ENCODE measurements at places on chromosomes 2 and 18.

DNA sequence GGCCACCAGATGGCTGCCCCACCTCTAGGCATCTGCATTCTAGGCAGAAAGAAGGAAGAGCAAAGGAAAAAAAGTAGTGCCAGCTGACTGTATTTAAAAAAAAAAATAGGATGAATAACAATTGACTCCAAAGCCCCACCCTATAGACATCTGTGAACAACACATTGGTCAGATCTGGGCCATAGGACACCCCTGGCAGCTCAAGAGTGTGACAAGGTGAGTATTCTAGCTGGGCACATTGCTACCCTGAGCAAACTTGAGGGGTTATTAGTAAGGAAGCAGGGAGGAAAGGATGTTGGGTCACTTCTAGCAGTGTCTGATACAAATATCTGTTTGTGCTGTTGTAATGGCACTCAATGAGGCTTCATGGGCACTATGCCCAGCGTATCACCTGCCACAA, 58.6 kb upstream of the NPAS2 start:
- no peak for DNase-seq

DNA sequence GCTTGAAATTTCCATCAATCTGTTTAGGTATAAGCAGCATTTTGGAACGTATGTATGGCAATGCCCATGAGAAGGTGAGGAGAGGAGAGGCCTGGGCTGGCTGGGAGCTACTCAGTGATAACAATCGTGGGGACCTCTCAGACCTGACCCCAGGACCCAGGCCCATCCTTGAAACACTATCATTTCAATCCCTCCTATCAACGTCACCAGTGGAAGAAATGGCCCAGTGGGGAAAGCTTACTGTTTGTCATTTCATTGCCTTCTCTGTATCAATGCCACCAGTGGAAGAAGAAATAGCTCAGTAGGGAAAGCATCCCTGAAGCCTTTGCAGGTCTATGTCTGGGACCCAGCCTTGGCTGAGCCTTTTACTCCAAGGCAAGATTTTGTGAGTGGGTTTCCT, 44.8 kb downstream of the ASB18 start:
- no peak for DNase-seq

- no peak for DNase-seq
Measured at GRCh38 chr2:209525834-209526281, 102.0 kb downstream of the MAP2 start.

- DNase-seq = no peak
Measured at GRCh38 chr2:210663631-210664089, 107.3 kb downstream of the CPS1 start.

DNA sequence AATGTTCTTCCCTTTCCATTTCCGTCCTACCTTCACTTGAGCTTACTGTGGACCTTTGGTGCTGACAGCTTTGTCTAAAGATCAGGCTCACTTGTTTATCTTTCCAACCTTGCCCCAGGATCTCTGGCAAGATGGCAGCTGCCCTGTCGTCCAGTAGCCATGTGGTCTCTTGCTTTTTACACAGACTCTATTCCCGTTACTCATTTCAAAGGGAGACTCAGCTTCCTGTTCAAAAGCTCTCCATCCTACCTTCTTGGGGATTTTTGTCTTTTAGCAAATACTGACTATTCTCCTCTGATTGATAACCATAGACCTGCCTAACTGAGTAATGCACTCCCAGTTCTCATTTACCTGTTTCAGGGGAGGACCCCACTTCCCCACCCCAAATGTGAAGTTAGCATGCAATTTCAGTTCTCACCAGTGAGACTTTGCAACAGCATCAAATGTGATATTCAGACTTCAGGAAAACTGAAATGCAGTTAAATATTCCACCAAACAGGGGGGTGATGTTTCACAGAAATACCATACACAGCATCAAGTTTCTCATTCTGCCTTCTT, 184.4 kb downstream of the MYO3B start:
- no peak for DNase-seq

- no peak for DNase-seq
Measured at GRCh38 chr2:166519391-166519962, 25.4 kb upstream of the SCN7A start.

DNA sequence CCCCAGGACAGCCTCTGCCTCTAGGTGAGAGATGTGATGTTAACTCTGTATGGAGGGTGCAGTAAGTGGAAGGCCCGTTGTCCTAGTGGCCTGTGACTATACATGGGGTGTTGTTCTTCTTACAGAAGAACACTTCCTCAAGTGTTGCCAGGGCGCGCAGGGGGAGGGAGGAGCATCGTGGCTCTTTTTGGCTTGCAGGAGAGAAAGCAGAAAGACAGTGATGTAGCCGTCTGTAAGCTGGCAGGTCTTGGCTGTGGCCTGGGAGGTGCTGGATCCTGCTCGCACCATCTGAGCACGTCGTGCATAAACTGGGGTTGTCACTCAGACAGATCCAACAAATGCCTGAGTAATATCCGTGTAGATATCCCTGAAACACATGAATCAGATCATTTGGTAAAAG, 44.3 kb downstream of the ZNF236 start:
- DNase-seq = no peak

DNA sequence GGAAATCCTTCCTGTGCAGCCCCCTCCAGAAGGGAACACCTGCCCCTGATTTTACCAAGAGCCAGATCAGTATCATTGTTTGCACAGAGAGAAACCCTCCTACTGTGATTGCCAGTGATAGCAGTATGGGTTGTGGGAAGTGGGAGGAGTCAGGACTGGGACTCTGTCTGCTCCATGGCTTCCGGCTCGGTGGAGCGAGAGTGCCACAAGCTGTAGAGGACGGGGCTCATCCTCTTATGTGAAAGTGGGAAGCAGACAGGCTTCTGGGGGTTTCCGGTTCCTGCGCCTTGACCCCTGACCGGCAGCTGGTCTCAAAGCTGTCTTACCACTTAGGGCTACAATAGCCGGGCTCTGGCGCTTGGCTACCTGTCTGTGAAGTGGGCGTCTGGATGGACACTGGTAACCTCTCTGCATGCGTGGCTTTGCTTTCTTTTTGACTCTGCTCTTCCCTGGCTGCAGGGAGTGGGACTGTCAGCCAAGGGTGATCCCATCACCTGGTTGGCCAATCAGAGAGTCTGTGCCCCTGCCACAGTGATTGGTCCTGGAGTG, 79.7 kb downstream of the BCL2L11 start:
- DNase-seq = no peak

DNA sequence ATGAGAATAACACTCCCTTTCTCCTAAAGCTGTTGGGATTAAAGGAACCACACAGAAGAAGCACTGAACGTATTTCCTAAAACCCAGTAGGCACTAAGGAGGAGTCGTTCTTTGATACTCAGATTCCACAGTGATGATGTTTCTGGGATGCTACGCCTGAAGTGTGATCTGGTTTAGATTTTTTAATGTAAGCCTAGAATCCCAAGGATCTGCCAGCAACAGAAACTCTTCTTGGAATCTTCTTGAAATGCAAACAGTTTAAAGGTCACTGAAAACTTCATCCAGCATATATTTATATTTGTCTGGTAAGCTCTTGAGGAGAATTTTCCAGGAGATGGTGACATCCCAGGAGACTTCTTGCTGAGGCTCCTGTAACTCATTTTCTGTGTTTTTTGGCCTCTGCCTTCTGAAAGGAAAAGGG, 247.6 kb upstream of the TRIB2 start:
- no peak for DNase-seq

- DNase-seq = no peak
Measured at GRCh38 chr2:7071154-7071553, 153.9 kb downstream of the RNF144A start.

DNA sequence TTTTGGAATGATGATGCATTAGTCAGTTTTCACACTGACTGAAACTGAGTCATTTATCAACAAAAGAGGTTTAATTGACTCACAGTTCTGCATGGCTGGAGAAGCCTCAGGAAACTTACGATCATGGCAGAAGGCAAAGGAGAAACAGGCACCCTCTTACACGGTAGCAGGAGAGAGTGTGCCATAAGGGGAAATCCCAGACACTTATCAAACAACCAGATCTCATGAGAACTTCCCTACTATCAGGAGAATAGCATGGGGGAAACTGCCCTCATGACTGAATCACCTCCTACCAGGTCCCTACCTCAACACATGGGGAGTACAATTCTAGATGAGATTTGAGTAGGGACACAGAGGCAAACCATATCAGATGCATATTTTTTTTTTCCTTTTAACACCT, 504.5 kb upstream of the VRK2 start:
- no peak for DNase-seq

DNA sequence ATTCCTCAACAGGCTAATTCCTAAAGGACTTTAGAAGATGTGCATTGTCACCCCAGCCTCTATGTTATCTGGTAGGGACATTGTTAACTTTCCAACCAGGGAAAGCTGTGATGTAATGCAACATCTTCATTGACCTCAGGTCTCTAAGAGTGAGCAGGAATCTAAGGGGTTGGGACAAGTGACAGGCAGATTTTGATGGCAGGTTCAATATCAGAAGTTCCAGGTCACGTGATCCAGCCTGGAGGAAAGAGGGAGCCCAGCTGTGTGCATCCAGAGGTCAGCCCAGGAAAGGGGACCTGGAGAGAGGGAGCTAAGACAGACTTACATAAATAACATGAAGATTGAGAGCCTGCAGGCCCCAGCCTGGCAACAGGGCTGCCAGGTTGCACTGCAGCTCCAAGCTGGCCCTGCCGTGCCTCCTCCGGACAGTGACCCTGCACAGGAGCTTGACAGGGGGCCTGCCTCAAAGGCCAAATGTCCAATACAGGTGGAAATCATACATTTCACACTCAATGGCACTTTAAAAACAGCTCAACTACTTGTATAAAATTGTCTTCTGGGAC, 262.2 kb upstream of the MGAT5 start:
- DNase-seq = no peak

DNA sequence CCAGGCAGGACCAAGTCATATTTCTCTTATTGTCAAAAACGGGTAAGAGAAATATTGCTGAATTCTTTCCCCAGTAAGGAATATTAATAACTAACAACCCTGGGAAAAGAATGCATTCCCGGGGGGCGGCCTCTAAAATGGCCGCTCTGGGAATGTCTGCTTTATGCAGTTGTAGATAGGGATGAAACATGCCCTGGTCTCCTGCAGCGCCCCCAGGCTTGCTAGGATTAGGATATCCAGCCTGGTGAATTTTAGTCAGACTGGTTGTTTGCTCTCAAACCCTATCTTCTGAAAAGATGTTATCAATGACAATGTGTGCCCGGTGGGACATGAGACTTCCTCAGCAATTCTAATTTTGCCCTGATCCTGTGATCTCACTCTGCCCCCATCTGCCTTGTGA, 448.1 kb downstream of the PTH2R start:
- no peak for DNase-seq

- DNase-seq = no peak
Measured at GRCh38 chr2:60067006-60067405, 486.4 kb downstream of the BCL11A start.

- DNase-seq = no peak
Measured at GRCh38 chr2:163662141-163662780, 73.5 kb downstream of the FIGN start.

GRCh38 chr2:26245231-26245732, 543 bp downstream of the HADHB start:
- DNase-seq = peak; percentile 24

DNA sequence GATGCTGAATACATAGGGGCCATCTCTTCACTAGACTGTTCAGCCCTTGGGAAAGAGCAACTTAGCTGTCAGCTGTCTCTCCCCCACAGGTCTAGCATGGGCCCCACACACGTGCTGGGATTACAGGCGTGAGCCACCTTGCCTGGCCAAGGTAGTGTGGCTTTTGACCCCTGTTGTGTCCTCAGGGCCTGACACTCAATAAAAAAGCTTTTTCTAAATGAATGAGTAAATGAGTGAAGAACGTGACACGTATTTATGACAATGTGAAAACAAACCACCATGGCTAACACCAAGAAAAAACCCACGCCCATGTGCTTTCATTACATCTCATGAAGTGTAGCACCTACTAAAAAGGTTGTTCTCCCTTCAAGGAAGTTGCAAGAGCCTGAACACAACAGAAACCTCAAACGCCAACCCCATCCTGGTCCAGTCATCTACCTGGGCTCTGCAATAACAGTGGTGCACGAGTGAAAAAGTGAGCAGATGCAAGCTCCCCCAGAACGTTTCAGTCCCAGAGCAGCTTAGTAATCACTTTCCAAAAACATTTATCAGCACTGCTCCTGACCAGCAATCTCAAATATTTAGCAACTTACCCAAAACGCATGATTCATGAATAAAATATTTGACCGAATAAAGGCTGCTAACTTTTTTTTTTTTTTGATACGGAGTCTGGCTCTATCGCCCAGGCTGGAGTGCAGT, 3.4 kb downstream of the WDFY1 start:
- DNase-seq = peak; percentile 59

DNA sequence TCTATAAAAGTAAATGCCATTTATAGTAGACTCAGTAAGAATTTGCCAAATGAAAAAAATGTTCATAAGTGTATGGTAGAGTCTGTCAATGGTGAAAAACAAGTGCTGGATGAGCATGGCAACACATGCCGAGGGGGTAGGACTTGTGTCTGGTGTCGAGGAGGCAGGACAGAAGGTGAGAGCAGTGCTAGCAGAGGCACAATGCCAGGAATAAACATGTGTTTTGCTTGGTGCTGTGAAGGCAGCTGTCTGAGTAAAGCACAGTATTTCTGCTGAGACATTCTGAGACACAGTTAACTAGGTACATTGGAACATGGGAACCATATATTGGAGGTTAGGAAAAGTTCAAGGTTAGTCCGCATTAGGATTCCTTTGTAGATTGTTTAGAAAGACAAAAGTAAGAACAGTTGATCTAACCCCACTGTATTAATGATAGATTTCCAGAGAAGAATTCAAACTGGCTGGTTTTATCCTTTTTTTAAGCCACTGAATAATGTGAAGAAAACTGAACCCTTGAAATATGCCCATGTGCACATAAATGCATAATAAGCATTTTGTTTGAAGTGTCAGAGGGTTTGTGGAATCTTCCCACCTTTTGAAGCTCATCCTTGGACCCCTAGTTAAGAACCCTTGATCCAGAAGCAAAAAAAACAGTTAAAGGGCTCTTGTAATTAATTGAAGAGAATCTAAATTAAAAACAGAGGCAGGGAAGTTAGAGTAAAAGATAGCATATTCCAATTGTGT, 7.1 kb downstream of the RBM45 start:
- no peak for DNase-seq

DNA sequence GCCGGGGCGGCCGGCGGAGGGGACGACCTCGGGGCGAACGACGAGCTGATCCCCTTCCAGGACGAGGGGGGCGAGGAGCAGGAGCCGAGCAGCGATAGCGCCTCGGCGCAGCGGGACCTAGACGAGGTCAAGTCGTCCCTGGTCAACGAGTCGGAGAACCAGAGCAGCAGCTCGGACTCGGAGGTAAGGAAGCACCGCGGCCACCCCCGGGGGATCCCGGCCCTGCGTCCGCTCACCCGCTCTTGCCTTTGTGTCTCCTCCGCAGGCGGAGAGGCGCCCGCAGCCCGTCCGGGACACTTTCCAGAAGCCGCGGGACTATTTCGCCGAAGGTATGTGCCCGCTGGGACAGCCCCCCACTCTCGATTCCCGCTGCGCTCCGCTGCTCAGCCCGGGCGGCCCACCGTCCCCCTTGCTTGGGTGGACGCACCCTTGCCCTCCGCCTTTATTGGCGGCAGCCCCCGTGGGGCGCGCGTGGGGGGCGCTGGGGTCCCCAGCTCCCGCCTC, 611 bp downstream of the TCF7L1 start:
- no peak for DNase-seq

All from stimulated activated CD4-positive, alpha-beta T cell treated with anti-CD3 and anti-CD28 coated beads, Interleukin-12 subunit alpha, Interleukin-12 subunit beta, amount 100 ng/mL, for 24 hours (primary cell).